ENCODE measurements at places on chromosomes 3 and 15. TPM values are rescaled to one million over a fixed set of nuclear protein-coding genes. Genes with fewer than 3 reads are reported as not detected.

GRCh38 chr3:126422571-126423091 lies 27.9 kb downstream of the CFAP100 start:
- H3K27ac ChIP-seq: no peak overlapping the region
- no peaks in the 10 kb centered on the region for H3K27me3 ChIP-seq
- no peaks in the 10 kb centered on the region for H3K36me3 ChIP-seq
- no peak for DNase-seq

DNA sequence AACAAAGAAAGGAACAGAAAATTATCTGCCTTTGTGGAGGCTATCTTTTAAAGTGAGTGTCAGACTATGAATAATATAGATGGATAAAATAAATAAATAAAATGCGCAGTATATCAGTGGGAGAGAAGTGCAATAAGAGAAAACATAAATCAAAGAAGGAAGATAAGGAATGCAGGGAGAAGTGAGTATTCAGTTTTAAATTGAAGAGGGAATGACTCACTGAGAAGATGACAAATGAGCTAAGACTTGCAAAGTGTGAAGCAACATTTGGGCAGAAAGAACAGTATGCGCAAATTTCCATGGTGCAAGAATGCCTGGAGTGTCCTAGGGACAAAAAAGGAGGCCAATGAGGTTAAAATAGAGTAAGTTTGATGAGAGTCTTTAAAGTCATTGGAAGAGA lies 1300.1 kb upstream of the ALCAM start:
- H3K4me1 ChIP-seq: no peaks in the 10 kb centered on the region
- H3K27ac ChIP-seq: no peak overlapping the region
- no peaks in the 10 kb centered on the region for H3K27me3 ChIP-seq
- no peaks in the 10 kb centered on the region for H3K36me3 ChIP-seq
- no peak for DNase-seq

DNA sequence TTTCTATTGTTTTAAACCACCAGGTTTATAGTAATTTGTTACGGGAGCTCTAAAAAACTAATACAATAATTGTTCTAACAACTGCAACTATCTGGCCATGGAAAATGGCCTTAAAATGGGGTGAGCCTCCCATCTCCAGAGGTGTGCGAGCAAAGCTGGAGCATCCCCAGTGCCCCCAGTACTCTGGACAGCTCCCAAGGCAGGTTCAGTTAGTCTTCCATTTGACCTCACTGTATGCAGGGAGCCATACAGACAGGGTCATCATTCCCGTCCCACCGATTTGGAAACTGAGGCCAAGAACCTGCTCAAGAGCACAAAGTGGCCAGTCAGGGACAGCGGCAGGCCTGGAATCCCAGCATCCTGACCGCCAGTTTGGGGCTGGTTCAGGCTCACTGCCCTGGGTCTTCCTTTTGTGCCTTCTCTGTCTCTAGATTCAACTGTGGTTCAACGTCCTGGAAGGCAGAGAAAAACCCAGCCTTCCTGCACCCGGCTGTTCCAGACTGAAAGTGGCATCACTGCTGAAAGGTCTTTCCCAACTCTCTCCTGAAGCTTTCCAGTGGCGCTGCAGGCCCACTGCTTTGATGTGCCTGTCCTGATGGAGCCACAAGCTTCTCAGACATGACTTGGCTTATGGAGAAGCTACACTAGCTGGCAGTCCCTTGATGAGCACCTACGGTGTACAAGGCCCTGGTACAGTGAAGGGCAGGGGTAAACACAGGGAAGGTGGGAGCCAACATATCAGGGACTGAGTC lies 76.6 kb upstream of the LINGO1 start:
- H3K27me3 ChIP-seq: no peaks in the 10 kb centered on the region
- no peak overlapping the region for H3K27ac ChIP-seq
- DNase-seq: peak; percentile 29
- no peaks in the 10 kb centered on the region for H3K36me3 ChIP-seq

GRCh38 chr3:105967117-105967516 lies 98.3 kb upstream of the CBLB start:
- H3K36me3 ChIP-seq: no peaks in the 10 kb centered on the region
- H3K27me3 ChIP-seq: no peaks in the 10 kb centered on the region
- no peak overlapping the region for H3K4me3 ChIP-seq
- no peaks in the 10 kb centered on the region for H3K4me1 ChIP-seq

DNA sequence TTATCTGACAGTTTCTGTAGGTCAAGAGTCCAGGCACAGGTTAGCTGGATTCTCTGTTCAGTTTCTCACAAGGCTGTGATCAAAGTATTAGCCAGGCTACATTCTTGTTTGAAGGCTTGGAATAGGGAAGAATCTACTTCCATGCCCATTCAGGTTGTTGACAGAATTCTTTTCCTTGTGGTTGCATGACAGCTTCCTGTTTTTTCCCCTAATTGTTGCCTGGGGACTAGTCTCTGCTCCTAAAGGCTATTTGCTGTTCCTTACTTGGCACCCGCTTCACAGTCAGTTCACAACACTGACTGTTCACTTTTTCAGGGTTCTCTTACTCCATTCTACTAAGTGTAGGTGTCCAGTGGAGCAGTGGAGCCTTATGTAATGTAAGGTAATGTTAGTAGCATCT lies 115.4 kb upstream of the GBE1 start:
- no peak for DNase-seq
- no peak overlapping the region for H3K4me3 ChIP-seq
- no peaks in the 10 kb centered on the region for H3K27me3 ChIP-seq
- H3K27ac ChIP-seq: no peak overlapping the region
- H3K4me1 ChIP-seq: no peaks in the 10 kb centered on the region

- H3K27ac ChIP-seq: no peak overlapping the region
- peaks cover 20% of the 10 kb centered on the region for H3K4me1 ChIP-seq
- H3K4me3 ChIP-seq: no peak overlapping the region
- no peaks in the 10 kb centered on the region for H3K36me3 ChIP-seq
- no peak for DNase-seq
- H3K27me3 ChIP-seq: no peaks in the 10 kb centered on the region
Measured at GRCh38 chr3:18149386-18149785, 275.8 kb downstream of the SATB1 start.

DNA sequence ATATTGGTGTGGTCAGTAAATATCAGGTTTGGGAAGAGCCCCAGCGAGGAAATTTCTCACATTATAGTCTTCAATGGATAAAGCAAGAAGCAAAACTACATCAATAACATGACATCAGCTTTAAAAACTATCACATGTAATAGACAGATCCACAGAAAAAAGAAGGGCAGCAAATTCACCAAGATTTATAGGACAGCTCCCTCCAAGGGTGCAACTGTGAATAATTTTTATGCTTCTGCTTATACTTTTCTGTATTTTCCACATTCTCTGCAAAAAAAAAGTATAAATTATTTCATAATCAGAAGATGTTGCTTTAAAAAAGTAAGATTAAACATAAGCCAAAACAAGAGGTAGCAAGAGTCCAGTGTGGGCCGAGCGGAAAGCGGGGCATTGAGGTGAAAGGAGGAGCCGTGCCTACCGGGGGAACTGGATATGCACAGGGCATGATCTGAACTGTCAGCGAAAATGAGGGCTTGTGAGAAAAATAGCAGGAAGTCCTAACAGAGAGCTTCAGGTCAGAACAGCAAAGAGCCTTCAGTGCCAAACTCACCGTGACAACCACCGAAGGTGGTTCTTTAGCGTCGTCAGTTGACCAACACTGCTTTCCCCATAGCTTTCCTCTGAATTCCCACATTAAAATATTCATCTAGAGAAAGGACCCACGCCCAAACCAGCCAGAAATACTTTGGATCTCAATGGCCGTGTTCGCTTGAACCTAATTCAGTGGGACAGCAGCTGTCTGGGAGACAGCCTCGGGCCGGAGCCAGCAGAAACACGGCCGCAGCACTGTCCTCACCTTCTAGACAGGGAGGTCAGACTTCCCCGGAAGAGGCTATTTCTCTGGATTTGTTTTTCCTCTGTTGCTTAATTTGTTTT lies 59.8 kb downstream of the FAM174B start:
- H3K27ac ChIP-seq: no peak overlapping the region
- no peak for DNase-seq
- no peak overlapping the region for H3K4me3 ChIP-seq

DNA sequence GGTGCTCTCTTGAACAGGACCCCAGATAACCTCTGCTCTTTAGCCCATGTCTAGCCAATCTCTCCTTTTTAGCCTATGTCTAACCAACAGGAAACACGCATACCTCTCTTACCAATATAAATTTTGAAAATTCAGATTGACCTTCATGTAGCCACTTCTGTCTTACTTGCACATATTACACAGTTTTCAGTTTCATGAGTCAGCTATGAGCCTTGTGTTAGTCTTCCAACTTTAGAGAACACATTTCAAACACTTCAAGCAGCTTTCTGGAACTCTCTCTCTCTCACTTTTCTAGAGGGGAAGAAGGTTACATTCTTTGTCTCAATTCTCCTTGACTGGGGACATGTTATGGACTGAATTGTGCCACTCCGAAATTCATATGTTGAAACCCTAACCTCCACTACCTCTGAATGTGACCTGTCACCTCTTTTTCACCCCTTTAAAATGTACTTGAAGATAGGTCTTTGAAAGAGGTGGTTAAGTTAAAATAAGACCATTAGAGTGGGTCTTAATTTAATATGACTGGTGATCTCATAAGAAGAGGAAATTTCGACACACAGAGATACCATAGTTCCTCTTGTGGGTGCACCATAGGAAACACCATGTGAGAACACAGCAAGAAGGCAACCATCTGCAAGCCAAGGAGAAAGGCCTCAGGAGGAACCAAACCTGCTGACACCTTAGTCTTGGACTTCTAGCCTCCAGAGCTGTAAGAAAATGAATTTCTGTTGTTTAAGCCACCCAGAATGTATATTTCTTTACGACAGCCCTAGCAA lies 480.3 kb upstream of the ALCAM start:
- H3K4me1 ChIP-seq: no peaks in the 10 kb centered on the region
- H3K4me3 ChIP-seq: no peak overlapping the region
- H3K27ac ChIP-seq: no peak overlapping the region
- H3K36me3 ChIP-seq: no peaks in the 10 kb centered on the region

- no peaks in the 10 kb centered on the region for H3K36me3 ChIP-seq
- no peak overlapping the region for H3K27ac ChIP-seq
- H3K4me3 ChIP-seq: no peak overlapping the region
- peaks cover 12% of the 10 kb centered on the region for H3K4me1 ChIP-seq
Measured at GRCh38 chr15:33517944-33518343, 207.2 kb downstream of the RYR3 start.

DNA sequence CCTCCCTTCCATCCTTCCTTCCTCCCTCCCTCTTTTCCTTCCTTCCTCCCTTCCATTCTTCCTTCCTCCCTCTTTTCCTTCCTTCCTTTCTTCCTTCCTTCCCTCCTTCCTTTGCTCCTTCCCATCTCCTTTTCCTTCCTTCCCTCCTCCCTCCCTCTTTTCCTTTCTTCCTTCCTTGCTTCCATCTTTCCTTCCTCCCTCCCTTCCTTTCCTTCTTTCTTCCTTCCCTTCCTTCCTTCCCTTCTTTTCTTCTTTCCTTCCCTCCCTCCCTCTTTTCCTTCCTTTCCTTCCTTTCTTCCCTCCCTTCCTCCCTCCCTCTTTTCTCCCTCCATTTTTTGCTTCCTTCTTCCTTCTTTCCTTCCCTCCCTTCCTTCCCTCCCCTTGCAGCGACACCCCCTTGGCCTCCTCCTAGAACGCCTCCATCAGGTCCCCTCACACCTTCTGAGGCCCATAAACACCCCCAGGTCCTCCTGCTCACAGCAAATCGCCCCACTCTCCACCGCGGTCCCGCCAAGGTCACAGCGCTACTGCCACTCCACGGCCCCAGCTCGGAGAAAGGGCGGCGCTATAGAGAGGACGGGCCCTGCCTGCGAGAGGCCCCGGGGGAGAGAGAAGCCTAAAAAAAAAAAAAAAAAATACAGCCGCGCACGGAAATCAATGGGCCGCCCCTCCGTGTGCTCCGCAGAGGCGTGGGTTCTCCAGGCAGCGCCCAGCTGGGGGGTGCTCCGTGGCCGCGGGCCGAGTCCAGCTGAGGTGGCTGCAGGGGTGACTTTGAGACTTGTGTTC lies 328.2 kb downstream of the OCA2 start:
- no peaks in the 10 kb centered on the region for H3K27me3 ChIP-seq
- DNase-seq: no peak
- H3K4me3 ChIP-seq: no peak overlapping the region
- no peak overlapping the region for H3K27ac ChIP-seq
- H3K4me1 ChIP-seq: no peaks in the 10 kb centered on the region

GRCh38 chr15:29832709-29833108 lies 10.4 kb upstream of the TJP1 start:
- no peak overlapping the region for H3K4me3 ChIP-seq
- H3K36me3 ChIP-seq: no peaks in the 10 kb centered on the region
- no peak overlapping the region for H3K27ac ChIP-seq

- no peak overlapping the region for H3K4me3 ChIP-seq
- no peaks in the 10 kb centered on the region for H3K27me3 ChIP-seq
- DNase-seq: no peak
- H3K27ac ChIP-seq: no peak overlapping the region
- H3K36me3 ChIP-seq: no peaks in the 10 kb centered on the region
Measured at GRCh38 chr3:147832611-147833010, 423.4 kb downstream of the ZIC1 start.

The PRSS50 gene
- 1.9 TPM for total RNA-seq

The TBC1D2B gene
- total RNA-seq: 11.7 TPM

The TRIM71 gene
- total RNA-seq: 106 TPM

The TLR9 gene
- not detected for total RNA-seq

The UROC1 gene
- total RNA-seq: not detected
